ENCODE measurements at places on chromosomes 13 and 19.

DNA sequence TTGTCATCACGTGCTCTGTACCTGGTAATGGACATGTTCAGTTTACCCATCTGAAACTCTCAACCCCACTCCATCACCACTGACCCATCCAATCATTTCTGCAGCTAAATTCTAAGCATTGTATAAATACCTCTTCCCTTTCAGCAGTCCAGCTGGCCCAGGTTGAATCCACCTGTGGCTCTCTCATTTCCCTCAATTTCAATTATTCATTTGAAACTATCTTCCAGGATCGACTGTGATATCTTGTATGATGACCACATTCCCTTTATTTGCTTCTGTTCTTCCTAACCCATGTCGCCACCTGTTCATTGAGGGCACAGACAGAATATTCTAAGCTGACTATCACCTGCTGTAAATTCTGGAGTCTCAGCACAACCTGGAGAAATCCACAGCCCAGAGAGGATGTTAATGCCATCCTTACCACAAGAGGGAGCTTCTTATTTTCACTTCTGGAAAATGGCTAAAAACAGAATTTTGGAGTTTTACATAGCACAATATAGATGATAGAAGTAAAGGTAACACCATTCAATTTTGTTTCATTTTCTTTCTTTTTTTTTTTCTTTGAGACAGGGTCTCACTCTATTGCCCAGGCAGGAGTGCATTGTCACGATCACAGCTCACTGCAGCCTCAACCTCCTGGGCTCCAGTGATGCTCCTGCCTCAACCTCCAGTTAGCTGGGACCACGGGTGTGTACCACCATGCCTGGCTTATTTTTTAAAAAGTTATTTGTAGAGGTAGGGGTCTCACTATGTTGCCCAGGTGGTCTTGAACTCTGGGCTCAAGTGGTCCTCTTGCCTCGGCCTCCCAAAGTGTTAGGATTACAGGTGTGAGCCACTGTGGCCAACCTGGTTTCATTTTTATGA is 38.6 kb downstream of the ZNF823 start:
- H3K27me3 ChIP-seq, result no peaks in the 10 kb centered on the region
- DNase-seq, result no peak
- H3K4me1 ChIP-seq, result no peaks in the 10 kb centered on the region
- H3K36me3 ChIP-seq, result no peaks in the 10 kb centered on the region

DNA sequence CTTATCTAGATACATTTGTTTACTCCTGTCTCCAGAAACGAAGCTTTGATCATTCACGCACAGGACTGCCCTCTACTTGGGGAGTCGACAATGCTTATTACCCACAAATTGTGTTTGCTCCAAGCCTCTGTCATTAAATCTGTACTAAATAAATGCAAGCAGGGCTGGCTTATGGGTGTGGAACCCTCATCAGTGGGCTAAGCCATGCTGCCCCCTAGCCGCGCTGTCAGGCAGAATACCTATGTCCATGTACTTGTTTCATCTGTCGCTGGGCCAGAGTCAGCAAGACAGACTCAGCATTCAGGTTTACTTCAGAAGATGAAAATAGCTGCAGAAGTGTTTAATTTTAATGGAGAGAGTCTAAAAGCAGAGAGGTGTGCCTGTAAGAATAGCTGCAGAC is 110.0 kb upstream of the PRR20A start:
- H3K27ac ChIP-seq, result no peak overlapping the region
- DNase-seq, result no peak
- H3K36me3 ChIP-seq, result no peaks in the 10 kb centered on the region
- no peaks in the 10 kb centered on the region for H3K4me1 ChIP-seq
- no peaks in the 10 kb centered on the region for H3K27me3 ChIP-seq

- H3K4me3 ChIP-seq, result no peak overlapping the region
- no peak overlapping the region for H3K27ac ChIP-seq
- DNase-seq, result no peak
- H3K4me1 ChIP-seq, result no peaks in the 10 kb centered on the region
- no peaks in the 10 kb centered on the region for H3K36me3 ChIP-seq
- no peaks in the 10 kb centered on the region for H3K27me3 ChIP-seq
These were observed 600.5 kb upstream of the KLHL1 start for GRCh38 chr13:70708775-70709174.

DNA sequence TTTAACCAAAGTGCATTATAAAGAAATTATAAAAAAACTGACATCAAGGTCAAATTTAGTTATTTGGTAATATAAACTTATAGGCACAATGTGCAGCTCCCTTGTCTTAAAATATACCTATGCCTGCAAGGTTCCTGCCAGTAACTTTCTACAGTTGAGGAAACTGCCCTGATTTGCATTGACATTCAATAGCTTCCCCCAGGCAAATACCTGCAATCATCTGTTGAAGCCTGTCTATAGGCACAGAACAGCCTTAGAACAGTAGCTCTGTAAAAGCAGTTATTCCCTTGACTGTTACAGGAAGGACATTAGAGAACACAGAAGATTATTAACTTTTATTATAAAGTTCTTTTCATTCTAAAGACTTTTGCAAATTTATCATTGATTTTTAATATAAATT is 1239.5 kb downstream of the PCDH9 start:
- H3K36me3 ChIP-seq, result no peaks in the 10 kb centered on the region
- no peak overlapping the region for H3K27ac ChIP-seq
- no peaks in the 10 kb centered on the region for H3K27me3 ChIP-seq
- no peaks in the 10 kb centered on the region for H3K4me1 ChIP-seq
- no peak for DNase-seq

- H3K36me3 ChIP-seq, result no peaks in the 10 kb centered on the region
- H3K4me1 ChIP-seq, result no peaks in the 10 kb centered on the region
- DNase-seq, result no peak
- no peak overlapping the region for H3K4me3 ChIP-seq
- no peak overlapping the region for H3K27ac ChIP-seq
These were observed 77.4 kb downstream of the PDS5B start for GRCh38 chr13:32663660-32664059.
